ENCODE measurements at places on chromosomes 12 and 14. TPM values are rescaled to one million over a fixed set of nuclear protein-coding genes. Genes with fewer than 3 reads are reported as not detected.

Gene ASIC1
- total RNA-seq: 1.6 TPM

- DNase-seq: no peak
Measured at GRCh38 chr12:88235183-88235833, 93.2 kb downstream of the TMTC3 start.

Gene GPR135
- 2.2 TPM for total RNA-seq

GRCh38 chr14:51704545-51704944 is 52.8 kb downstream of the FRMD6 start:
- DNase-seq: peak; percentile 70

DNA sequence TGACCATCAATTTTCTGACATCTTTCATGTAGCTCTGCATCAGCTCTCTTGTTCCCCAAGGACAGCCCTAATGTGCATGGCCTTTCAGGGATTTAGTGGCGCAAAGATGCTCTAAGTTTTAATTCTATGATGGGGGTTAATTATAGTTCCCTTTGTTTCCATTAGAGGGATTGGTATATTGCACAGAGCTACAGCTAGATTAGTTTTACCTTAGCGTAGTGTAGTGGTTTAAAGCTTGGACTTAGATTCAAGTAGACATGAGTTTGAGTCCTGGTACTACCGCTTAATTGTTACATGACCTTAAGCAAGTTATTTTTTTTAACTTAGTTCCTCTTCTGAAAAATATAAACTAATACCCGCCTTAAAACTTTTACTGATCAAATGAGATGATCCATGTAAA is 247.8 kb upstream of the KRR1 start:
- no peak for DNase-seq

DNA sequence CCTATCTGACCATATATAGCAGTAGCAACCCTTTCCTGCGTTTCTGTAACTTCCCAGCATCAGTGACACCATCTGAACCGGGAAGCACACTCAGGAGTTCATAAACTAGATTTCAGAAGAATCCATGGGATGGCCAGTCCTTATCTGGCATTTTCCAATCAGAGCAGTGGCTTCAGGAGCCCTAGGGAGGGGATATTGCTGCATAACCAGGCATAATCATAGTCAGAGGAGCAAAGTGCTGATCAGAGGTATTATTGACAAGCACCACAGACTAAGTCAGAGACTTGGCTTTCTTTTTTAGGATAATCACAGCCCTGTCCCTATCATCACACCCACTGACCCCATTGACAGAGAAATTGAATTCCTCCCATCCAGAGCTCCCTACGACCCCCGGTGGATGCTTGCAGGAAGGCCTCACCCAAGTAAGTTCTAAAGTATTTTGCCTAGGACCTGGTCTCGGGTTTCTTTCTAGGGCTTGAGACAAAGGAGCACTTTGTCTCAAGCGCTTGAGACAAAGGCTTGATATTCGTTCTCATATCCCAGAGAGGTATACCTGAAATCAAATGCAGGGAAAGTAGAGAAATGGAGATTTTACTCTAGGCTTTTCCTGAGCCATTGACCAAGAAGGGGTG is 55.1 kb downstream of the FOXN4 start:
- peak; percentile 57 for DNase-seq

Gene TAS2R31
- total RNA-seq: 6.1 TPM

- no peak for DNase-seq
Measured at GRCh38 chr14:60095781-60096450, 4.2 kb downstream of the PCNX4 start.

GRCh38 chr14:58824106-58824505 is 186.3 kb downstream of the DACT1 start:
- DNase-seq: no peak

DNA sequence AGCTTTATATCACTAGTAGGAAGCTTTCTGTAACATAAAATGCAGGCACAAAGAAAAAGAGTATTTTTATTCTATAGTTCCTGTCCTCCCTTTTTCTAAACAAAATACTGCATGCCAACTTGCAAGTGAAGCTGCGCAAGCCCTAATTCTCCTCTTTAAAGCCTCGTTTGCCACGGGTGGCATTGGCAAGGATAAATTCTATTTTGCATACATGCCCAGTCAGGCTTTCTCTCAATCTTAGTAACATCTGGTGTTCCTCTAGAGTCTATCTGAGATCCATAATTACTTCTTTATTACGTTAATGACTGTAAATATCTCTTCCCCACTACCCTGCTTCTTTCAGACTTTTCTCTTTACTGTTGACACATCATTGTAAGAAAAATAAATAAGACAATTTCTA is 97.1 kb upstream of the DAAM1 start:
- no peak for DNase-seq

- DNase-seq: peak; percentile 85
Measured at GRCh38 chr14:31934767-31935266, 142.3 kb upstream of the ARHGAP5 start.

DNA sequence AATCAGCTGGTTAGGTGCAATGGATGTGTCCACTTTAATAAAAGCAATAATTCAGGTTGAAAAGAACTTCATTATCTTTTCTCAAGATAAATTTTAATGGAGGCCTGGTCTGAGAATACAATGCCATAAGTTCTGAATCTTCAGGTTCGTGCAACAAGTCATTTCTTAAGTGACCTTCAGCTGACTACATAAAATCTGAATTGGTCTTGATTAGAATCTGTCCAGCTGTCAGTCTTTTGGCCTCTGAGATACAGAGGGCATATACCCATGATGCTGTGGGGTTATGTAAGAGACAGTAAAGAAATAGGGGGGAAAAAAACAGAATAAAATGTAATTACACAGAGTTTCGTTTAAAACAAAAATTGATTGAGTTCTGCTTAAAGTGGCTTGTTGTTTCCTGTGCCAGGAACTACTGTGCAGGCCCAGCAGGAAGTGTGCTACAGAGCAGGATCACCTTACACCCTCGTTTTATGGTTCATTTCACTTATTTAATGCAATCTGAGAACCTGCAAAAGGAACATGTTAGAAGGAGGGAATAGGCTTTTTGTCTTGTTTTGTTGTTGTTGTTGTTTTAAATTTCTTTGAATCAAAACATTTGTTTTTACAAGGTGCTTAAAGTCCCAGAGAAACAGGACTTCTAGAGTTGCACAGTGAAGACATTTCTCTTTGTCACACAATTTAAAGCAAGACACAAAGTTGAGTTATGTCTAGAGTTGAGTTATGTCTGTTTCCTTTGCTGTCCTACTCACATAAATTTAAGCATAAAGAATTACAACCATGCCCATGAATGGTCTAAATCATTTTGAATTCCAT is 64.2 kb downstream of the LGR5 start:
- DNase-seq: no peak

DNA sequence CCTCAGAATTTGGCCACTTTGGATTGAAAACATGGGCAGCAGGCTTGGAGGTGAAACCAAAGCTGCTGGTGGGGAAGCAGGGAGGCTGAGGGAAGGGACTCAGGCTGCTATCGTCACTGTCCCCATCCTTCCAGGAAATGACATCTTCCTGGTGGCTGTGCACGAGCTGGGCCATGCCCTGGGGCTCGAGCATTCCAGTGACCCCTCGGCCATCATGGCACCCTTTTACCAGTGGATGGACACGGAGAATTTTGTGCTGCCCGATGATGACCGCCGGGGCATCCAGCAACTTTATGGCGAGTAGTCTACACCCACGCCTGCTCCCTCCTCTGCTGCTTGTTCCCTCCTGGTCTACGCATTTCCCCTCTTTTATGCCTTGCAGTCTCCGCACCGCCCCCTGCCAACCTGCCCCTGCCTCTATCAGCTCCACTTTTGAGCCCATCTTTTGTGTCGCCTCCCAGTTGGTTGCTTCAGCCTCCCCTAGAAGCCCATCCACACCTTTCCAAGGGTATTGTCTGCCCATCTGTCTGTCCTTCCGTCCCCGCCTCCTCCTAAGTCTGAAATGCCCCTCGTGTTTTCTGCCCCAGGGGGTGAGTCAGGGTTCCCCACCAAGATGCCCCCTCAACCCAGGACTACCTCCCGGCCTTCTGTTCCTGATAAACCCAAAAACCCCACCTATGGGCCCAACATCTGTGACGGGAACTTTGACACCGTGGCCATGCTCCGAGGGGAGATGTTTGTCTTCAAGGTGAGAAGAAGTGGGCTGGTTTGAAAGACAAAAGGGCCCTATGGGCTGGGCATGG is 6.9 kb downstream of the MMP14 start:
- DNase-seq: no peak

Gene RNASE7
- total RNA-seq: not detected

DNA sequence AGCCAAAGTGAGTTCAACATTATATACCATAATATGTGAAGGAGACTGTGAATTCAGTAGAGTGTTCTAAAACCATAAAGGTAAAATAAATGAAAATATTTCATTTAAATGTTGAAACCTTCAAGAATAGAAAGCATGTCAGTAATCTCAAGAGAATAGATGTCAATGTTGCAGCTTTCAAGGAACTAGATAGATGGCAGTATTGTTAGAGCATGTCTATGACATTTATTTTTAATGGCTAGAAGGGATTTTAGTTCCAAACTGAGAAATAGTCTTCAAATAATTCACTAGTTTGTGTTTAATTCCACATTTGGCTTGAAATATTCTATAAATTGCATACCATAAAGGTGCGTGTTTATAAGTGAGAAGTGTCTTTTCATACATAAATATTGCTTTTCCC is 326.5 kb downstream of the FLRT2 start:
- peak; percentile 30 for DNase-seq

DNA sequence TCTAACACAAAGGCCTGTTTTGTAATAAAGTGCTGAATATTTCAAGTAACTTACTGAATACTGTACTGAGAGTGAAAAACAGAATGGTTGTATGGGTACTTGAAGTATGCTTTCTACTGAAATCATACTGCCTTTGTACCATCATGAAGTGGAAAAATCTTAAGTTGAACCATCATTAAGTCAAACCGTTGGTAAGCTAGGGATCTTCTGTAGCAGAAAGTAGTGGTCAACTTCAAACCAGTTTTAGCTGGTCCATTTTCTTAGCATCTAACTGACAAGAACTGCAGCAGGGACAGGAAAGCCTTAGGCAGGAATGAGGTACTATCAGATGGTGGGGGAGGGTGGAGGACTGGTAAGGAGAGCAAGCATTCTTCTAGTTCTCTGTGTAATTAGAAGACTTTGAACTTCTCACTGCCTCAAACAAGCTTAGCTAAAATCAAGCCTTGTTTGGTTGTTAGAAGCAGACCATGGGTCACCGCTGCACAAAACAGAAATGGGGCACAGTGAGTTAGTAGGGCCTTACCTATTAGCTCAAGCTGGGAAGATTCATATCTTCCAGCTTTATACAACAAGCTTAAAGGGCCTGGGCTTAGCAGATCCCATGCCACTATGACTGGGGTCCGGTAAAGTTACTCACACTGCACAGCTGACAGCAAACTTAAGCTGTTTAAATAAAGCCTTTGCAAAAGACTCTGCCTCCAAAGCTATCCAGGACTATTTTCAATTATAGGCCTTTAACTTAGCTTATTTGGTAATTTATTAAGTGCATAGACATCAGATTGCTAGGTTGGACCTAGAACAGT is 73.8 kb downstream of the ACADS start:
- DNase-seq: peak; percentile 41

DNA sequence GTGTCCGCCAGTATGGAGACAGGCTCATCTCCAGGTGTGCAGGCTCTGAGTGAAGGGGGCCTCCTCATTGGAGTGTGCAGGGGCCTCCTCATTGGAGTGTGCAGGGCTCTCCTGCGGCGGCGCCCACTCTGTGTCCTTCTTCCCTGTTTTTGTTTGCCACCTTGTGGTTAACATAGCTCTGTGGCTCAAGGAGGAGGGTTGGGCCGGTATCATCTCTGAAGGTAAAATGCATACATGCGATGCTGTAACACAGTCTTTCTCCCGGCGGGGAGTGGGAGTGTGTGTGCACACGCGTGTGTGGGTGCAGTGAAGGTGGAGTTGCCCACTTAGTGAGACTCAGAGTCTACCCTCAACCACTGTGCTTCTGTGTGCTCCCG is 429.4 kb downstream of the ZFP36L1 start:
- DNase-seq: peak; percentile 71

Measured in GM23338 (cell line).